Hepatocyte (in vitro differentiated cells): ENCODE measurements at places on chromosomes 12 and 14. TPM values are rescaled to one million over a fixed set of nuclear protein-coding genes. Genes with fewer than 3 reads are reported as not detected.
A peak's percentile ranks its signal among the peaks of the same experiment; 100 is the strongest.

GRCh38 chr14:32370714-32371113 is 41.6 kb downstream of the AKAP6 start:
- H3K36me3 ChIP-seq, result no peaks in the 10 kb centered on the region
- H3K27ac ChIP-seq, result no peak overlapping the region
- no peak overlapping the region for H3K4me3 ChIP-seq
- no peak for DNase-seq
- peaks cover 15% of the 10 kb centered on the region for H3K4me1 ChIP-seq
- H3K27me3 ChIP-seq, result no peaks in the 10 kb centered on the region

GRCh38 chr14:71783088-71783487 is 149.1 kb upstream of the RGS6 start:
- no peak for DNase-seq
- H3K27me3 ChIP-seq, result no peaks in the 10 kb centered on the region
- H3K36me3 ChIP-seq, result no peaks in the 10 kb centered on the region
- no peak overlapping the region for H3K4me3 ChIP-seq

GRCh38 chr12:113347892-113348291 is 10.5 kb upstream of the PLBD2 start:
- H3K27me3 ChIP-seq, result no peaks in the 10 kb centered on the region
- H3K4me3 ChIP-seq, result no peak overlapping the region
- no peak for DNase-seq
- no peaks in the 10 kb centered on the region for H3K4me1 ChIP-seq
- H3K27ac ChIP-seq, result no peak overlapping the region

ADCY6 gene
- polyA plus RNA-seq, result 19.0 and 22.7 TPM in 2 replicates

- no peak for DNase-seq
- H3K36me3 ChIP-seq, result no peaks in the 10 kb centered on the region
- no peaks in the 10 kb centered on the region for H3K27me3 ChIP-seq
- H3K4me3 ChIP-seq, result no peak overlapping the region
Observed at GRCh38 chr14:20493634-20494033, 11.7 kb upstream of the RNASE10 start.

- DNase-seq, result no peak
- no peak overlapping the region for H3K4me3 ChIP-seq
- no peaks in the 10 kb centered on the region for H3K4me1 ChIP-seq
Observed at GRCh38 chr14:93591506-93591905, 160.8 kb downstream of the UNC79 start.

CCDC38 gene
- polyA plus RNA-seq, result 0.55 TPM in 1 of 2 replicates, not detected in the other

DNA sequence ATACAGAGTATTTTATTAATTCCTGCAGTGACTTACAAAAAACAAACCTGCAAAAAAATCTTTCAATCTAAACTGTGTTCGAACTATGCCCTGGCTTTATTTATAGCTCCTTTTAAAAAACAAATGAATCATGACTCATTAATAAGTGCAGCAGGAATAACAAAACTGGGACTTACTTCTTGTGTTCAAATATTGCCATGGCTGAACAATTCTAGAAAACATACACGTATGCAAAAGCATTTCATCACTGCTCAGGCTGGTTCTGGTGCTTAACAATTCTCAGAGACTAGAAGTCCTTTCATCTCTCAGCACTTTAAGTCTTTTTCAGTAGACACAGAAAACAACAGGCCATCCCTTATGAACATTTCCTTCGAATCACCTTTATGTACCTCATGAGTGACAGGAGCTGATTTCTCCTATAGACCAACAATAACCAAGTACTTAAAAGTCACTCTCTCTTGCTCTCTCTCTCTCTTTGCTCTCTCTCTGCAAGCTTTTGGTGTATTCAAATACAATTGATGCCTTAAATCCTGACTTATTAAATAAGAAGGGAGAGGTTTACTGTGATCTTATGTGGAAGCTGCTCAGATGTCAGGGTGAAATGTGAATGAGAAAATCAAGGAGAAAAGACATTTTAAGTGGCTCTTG is 268.8 kb downstream of the TTC8 start:
- no peaks in the 10 kb centered on the region for H3K36me3 ChIP-seq
- no peak for DNase-seq
- no peak overlapping the region for H3K27ac ChIP-seq
- no peak overlapping the region for H3K4me3 ChIP-seq
- H3K4me1 ChIP-seq, result peaks cover 7% of the 10 kb centered on the region

TAS2R50 gene
- polyA plus RNA-seq, result not detected in 2 replicates

TBX5 gene
- 6.3 and 10.8 TPM in 2 replicates for polyA plus RNA-seq

DNA sequence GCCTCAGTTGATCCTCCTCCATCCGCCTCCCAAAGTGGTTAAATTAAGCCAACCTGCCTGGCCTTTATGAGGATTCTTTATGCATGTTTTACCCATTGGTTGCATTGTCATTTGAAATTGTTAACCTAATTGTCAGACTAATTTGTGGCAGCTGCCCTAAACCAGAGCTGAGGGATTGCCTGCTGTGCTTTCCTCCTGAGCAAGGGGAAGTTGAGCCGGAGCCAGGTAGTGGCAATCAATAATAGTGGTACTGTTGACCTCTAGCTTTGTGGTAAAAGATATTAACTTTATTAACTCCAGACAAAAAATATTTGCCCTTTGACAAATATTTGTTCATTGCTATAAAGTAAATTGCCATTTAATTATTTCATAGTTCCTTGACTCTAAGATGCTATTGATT is 5.6 kb upstream of the HEBP1 start:
- H3K27me3 ChIP-seq, result no peaks in the 10 kb centered on the region
- H3K27ac ChIP-seq, result no peak overlapping the region
- no peak overlapping the region for H3K4me3 ChIP-seq
- no peak for DNase-seq
- no peaks in the 10 kb centered on the region for H3K36me3 ChIP-seq

GRCh38 chr12:96522690-96523089 is 33.3 kb downstream of the CFAP54 start:
- DNase-seq, result no peak
- no peak overlapping the region for H3K27ac ChIP-seq

RASSF9 gene
- polyA plus RNA-seq, result 0.31 and 0.40 TPM in 2 replicates

- H3K4me3 ChIP-seq, result peak within 1 kb of the TSS; percentile 28
- peak within 1 kb of the TSS; percentile 31 for H3K27ac ChIP-seq
- no peaks in the 10 kb centered on the region for H3K36me3 ChIP-seq
- peak; percentile 55 for DNase-seq
- H3K27me3 ChIP-seq, result peaks cover 42% of the 10 kb centered on the region
Observed at GRCh38 chr12:48004053-48004941, at the start of gene COL2A1. Gene COL2A1 (minus strand): TSS chr12:48004476. CDS start chr12:48004321, 155 bp downstream.

KITLG gene
- 3.1 and 4.3 TPM in 2 replicates for polyA plus RNA-seq

DNA sequence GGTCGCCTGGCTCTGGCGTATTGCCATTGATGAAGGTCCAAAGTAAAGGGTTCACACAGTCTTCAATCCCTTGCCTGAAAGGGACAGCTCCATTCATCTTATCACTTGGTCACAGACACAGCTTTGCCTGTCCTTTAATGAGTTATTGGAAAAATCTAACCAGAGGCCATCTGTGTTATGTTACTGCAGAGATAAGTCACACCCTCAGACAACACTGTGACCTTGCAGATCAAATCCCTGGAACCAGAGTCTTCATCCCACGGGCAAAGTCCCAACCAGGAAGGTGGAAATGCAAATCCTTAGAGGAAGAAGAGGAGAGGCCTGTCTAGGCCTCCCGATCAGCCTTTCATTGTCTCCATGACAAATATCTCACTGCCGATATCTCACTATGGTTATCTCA is 68.3 kb upstream of the SCN8A start:
- peaks cover 11% of the 10 kb centered on the region for H3K4me1 ChIP-seq
- DNase-seq, result no peak
- H3K27ac ChIP-seq, result no peak overlapping the region
- H3K4me3 ChIP-seq, result no peak overlapping the region

IL22 gene
- polyA plus RNA-seq, result not detected in 2 replicates

GRCh38 chr14:61218157-61218556 is 63.0 kb downstream of the TMEM30B start:
- no peak overlapping the region for H3K4me3 ChIP-seq
- H3K4me1 ChIP-seq, result peaks cover 10% of the 10 kb centered on the region
- H3K36me3 ChIP-seq, result no peaks in the 10 kb centered on the region
- H3K27ac ChIP-seq, result peak overlapping the region; percentile 52
- H3K27me3 ChIP-seq, result peaks cover 7% of the 10 kb centered on the region

AGAP2 gene
- polyA plus RNA-seq, result 0.04 TPM in 2 replicates

DNA sequence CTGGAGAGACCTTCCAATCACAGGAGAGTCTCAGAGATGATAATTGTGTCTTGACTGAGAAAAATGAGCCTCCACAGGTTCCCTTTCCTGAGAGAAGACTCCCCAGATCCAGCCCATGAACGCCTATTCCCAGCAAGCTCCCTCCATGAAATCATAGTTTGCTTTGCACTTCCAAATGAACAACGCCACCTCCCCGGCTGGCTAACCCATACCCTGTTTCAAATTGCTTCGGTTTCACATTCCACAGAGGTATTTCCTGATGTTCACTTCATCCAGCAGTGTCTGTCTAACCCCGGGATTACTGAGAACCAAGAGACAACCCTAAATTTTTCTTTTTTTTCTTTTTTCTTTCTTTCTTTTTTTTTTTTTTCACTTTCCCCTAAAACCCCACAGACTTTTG is 124.1 kb upstream of the RFLNA start:
- no peaks in the 10 kb centered on the region for H3K36me3 ChIP-seq
- DNase-seq, result no peak
- no peaks in the 10 kb centered on the region for H3K27me3 ChIP-seq
- peaks cover 4% of the 10 kb centered on the region for H3K4me1 ChIP-seq

DNA sequence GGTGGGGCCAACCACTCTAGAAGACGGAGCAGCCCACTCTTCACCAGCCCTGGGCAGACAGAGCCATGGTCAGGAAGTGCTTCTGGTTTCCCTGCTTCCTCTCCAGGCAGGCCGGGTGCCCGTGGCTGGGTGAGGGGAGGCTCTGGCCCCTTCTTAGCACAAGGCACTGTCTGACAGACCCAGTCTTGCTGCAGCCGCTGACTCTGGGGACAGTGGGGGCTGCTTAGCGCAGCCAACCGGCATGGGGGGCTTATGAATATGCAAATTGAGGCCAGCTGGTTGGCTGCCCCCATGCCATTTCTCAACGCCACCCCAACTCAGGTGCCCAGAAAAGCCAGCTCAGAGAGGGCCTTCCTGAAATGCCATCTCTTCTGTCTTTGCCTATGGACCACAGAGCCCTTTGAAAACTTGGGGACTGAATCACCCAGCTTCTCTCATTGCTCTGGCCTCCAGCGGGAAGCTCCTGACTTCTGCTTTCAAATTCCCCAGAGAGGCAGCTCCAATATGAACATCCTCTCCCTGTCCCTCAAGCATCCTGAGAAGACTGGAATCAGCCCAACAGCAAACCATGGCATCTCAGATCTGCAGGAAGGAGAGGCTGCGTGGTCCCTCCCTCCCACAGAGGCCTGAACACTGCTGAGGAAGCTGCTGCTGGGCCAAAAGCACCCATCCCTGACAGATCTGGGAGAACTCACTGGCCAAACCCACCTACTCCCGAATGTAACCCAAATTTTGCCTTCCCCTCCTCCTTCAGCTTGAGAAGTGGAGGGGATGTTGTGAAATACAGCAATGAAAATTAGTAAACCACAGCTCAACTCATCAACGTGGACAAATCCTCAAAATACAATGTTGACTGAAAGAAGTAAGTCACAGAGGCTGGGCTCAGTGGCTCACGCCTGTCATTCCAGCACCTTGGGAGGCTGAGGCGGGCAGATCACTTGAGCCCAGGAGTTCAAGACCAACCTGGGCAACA is at the start of gene PROX2:
TSS of gene PROX2 (minus strand) at position 205 of the 973 bp plus-strand sequence. CDS start 12,311 bp downstream, outside the sequence.
- H3K27ac ChIP-seq, result no peak within 1 kb of the TSS
- H3K4me3 ChIP-seq, result no peak within 1 kb of the TSS
- peaks cover 17% of the 10 kb centered on the region for H3K4me1 ChIP-seq
- H3K36me3 ChIP-seq, result no peaks in the 10 kb centered on the region

PROX2 gene
- polyA plus RNA-seq, result 0.50 TPM in 1 of 2 replicates, not detected in the other

SLC6A15 gene
- polyA plus RNA-seq, result 1.3 and 2.2 TPM in 2 replicates

- no peaks in the 10 kb centered on the region for H3K36me3 ChIP-seq
- no peak for DNase-seq
- H3K27ac ChIP-seq, result no peak overlapping the region
- no peaks in the 10 kb centered on the region for H3K4me1 ChIP-seq
- no peaks in the 10 kb centered on the region for H3K27me3 ChIP-seq
Observed at GRCh38 chr14:92952481-92953298, 29.7 kb downstream of the CHGA start.

- peaks cover 5% of the 10 kb centered on the region for H3K36me3 ChIP-seq
- H3K4me1 ChIP-seq, result peaks cover 6% of the 10 kb centered on the region
- DNase-seq, result no peak
Observed at GRCh38 chr12:64745980-64746379, 13.2 kb downstream of the GNS start.

GRCh38 chr14:74029136-74029535 is 10.0 kb downstream of the BBOF1 start:
- H3K27me3 ChIP-seq, result no peaks in the 10 kb centered on the region
- H3K36me3 ChIP-seq, result no peaks in the 10 kb centered on the region
- H3K4me1 ChIP-seq, result no peaks in the 10 kb centered on the region
- H3K27ac ChIP-seq, result no peak overlapping the region

SLC5A8 gene
- polyA plus RNA-seq, result not detected in 2 replicates

TMEM132D gene
- 1.0 and 2.0 TPM in 2 replicates for polyA plus RNA-seq

SERPINA3 gene
- polyA plus RNA-seq, result 359 and 461 TPM in 2 replicates

DNA sequence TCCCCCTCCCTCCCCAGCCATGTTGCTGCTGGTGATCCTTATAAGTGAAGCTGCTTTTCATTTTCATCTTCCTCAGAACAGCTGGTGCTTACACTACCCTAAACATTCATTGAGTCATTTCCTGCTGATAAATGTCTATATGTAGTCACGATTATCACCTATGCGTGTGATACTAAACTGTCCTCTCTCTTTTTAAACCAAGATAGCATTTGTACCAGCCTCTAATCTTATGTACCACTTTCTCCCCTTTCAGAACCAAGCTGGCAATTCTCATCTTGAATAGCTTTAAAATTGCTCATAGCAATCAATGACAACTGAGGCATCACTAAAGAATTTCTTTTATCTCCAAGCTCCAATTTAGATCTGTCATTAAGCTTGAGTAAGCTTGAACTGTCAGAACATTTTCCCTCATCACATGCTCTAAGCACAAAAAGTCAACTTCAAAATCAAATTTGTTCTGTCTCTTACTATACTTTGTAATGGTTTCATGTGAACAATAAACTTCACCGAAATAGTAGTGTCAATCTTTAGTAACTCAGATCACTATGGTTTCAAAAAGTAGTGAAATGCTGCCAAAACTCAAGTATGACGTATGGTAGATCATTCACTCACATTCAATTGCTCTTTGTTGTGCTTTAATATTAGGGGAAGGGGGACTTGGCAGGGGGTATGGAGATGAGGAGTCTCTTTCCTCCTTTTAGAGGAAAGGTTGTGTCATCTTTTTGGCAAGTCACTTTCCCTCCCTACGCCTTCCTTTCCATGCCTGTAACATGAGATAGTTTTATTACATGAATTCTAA is 178.1 kb upstream of the NOVA1 start:
- H3K36me3 ChIP-seq, result no peaks in the 10 kb centered on the region
- DNase-seq, result no peak
- H3K27ac ChIP-seq, result no peak overlapping the region
- H3K27me3 ChIP-seq, result no peaks in the 10 kb centered on the region
